Activated CD8-positive, alpha-beta memory T cell treated with anti-CD3 and anti-CD28 coated beads for 48 hours (primary cell): ENCODE measurements at places on chromosomes 5 and 9.

DNA sequence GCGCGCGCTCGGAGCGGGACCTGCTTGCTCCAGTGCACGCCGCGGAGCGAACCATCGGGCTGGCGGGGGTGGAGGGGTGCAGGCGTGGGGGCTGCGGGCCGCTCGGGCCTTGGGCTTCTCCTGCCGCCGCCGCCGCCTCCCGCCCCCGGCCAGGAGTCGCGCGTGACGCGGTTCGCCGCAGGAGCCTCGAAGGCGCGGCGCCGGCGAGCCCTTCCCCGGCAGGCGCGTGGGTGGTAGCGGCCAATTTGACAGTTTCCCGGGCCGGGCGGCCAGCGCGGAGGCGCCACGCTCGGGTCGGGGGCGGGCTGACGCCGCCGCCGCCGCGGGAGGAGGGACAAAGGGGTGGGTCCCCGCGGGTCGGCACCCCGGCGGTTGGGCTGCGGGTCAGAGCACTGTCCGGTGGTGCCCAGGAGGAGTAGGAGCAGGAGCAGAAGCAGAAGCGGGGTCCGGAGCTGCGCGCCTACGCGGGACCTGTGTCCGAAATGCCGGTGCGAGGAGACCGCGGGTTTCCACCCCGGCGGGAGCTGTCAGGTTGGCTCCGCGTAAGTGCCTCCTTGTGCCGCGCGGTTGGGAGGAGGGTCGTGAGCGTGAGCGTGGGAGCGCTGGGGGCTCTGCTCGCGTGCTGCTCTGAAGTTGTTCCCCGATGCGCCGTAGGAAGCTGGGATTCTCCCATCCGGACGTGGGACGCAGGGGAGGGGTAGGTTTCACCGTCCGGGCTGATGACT, at the start of gene TJP2:
TSS of gene TJP2 (plus strand) at position 387 of the 725 bp plus-strand sequence. CDS start at position 483, 96 bp downstream.
- peak; percentile 11 for DNase-seq

DNA sequence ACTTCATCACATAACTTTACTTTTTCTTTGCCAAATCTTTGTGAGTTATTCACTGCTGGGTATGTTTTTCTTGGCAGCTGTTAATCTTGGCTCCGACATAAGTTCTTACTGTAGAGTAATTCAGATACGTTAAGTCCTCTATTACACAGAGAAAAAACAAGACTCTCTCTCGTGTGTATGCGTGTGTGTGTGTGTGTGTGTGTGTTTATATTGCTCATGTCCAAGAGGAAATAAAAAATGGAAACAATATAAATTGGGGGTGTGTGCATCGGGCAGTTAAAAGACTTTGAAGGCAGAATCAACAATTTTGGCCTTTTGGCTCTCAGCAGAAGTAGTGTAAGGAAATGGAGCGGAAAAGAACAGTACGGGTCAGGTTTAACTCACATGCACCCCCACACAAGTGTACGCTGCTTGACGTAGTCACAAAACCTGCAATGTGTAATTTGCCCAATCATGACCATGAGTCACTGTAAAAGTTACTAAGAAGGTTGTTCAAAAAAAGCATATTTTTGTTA, 67.2 kb upstream of the IFNE start:
- no peak for DNase-seq

DNA sequence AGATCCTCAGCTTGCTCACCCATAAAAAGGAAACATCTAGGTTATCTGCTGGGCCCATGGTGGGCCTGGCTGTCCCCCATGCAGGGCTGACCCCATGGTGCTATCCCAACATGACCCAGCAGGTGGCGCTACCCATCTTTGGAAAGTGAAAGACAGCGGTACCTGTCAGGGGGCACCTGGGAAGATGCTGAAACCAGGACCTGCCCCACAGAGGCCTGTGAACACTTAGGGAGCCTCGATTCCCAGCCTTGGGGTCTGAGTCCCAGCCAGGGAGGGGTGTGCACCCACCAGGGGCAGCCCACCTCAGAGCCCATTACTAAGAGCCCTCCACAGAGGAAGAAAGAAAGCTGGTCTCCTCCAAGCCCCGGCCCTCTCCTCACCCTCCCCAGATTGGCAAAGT, 46.6 kb upstream of the IPPK start:
- DNase-seq: peak; percentile 44

GRCh38 chr5:35922468-35922867, 16.0 kb downstream of the CAPSL start:
- no peak for DNase-seq

- DNase-seq: no peak
These were observed 296.5 kb upstream of the ITGA1 start for GRCh38 chr5:52491071-52491787.

DNA sequence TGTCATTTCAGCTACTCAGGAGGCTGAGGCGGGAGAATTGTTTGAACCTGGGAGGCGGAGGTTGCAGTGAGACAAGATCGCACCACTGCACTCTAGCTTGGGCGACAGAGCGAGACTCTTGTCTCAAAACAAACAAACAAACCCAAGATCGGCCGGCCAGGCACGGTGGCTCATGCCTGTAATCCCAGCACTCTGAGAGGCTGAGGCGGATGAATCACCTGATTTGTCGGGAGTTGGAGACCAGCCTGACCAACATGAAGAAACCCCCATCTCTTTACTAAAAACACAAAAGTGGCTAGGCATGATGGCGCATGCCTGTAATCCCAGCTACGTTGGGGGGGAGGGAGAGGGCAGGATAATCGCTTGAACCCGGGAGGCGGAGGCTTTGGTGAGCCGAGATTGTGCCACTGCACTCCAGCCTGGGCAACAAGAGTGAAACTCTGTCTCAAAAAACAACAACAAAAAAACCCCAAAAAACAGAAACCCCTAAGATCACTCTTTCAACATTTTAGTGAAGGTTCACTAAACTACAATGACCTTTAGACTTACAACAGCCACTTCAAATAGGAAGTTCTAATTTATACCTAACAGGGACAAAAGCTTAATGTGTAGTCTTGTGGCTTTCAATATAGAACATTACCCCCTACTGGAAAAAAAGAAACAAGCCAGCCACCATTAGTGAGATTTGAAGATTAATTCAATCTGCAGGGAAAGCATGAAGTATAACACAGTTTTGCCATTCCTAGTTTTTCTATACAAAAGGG, 7.0 kb downstream of the HSPA9 start:
- DNase-seq: no peak

GRCh38 chr5:123545506-123545905, 33.5 kb downstream of the CSNK1G3 start:
- DNase-seq: no peak
